ENCODE measurements at places on chromosomes 6 and 20.

DNA sequence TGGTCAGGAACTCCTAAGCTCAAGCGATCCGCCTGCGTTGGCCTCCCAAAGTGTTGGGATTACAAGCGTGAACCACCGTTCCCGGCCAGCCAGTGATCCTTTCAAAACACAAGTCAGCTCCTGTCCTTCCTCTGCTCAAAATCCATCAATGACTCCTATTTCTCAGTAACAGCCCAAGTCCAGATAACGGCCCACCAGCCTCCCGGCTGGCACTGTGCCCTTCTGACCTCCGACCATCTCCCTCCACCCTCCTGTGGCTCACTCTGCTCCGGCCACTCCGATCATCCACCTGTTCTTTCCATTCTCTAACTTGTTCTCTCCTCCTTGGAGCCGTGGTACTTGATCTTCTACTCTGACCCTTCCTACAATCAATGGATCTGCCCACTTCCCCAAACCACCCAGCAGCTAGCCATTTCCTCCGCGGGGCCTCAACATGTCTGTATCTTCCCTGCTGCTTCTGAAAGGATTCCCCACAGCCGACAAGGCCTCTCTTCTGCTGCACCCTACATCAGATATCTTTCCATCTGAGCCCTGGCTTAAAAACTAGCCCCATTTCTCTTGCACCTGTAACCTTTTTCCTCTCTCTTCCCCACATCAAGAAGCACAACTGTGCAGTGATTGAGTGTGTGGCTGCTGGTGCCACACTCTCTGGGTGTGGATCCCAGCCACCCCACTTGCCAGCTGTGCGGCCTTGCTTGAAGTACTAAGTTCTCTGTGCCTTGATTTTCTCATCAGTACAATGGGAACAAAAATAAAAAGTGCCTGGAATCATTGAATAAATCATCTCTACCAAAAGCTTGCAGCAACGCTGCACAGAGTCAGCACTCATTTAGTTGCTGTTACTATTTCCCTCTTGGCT is 6.1 kb upstream of the ZMYND8 start:
- no peak for DNase-seq

- no peak for DNase-seq
These were observed 29.3 kb downstream of the KAT14 start for GRCh38 chr20:18166950-18167349.

DNA sequence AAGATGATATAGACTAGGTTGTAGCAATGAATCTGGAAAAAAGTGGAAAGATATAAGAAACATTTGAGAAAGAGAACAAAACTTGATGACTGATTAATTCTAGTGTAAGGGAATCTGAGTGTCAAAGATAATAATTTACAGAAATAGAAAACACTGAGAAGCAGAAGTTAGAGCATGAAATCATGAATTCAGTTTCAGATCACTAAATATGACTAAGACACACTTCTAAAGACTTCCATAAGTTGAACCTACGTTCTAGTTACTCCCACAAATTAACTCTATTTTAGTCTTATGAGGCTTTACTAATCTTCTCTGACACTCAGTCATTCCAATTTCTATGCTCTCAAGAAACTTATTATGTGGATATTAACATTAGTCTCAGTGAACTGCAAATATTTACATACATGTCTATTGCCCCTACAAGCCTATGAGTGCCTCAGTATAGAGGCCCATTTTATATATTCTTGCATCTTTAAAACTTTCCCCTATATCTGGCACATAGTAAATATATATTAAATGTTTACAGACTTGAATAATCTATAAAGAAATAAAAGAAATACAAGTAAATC is 30.4 kb downstream of the IBTK start:
- DNase-seq = no peak

GRCh38 chr20:50345712-50346373 is 155.2 kb downstream of the CEBPB start:
- DNase-seq = no peak

- DNase-seq = peak; percentile 96
These were observed at the start of gene DNAJC5 for GRCh38 chr20:63894358-63895201. TSS of gene DNAJC5 (plus strand) at chr20:63895126. CDS start at chr20:63928346, 33,220 bp downstream.

DNA sequence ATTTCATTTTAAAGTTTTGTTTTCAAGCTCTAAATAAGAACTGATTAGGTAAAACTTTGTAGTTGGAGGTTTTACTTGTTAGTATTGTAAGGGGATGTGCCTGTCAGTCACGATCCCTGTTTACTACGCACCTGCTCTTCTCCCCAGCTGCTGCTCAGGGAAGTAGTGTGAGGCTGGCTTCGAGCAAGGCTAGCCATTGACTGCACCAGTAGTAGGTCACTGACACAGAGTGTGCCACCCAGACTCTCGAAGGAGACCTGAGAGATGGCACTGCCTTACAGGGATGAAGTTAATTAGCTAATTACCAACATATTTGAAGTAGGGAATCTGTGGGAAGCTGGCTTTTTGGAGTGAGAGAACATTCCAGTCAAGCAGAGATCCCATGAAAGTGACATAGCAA is 89.2 kb downstream of the DNAH8 start:
- no peak for DNase-seq

DNA sequence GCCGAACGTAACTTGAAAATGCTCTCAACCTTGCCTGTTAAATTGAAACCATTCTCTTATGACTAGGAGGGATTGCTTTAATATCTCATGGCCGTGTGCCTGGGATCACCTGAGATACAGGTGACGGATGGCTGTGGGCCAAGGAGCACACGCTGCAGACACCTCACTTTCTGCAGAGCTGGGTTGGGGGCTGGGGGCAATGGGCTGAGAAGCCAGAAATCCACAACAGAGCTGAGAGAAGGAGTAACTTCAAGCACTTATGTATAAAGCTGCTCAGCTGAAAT is 170.9 kb downstream of the DTNBP1 start:
- no peak for DNase-seq

GRCh38 chr6:134732763-134733162 is 217.1 kb downstream of the ALDH8A1 start:
- DNase-seq = no peak

DNA sequence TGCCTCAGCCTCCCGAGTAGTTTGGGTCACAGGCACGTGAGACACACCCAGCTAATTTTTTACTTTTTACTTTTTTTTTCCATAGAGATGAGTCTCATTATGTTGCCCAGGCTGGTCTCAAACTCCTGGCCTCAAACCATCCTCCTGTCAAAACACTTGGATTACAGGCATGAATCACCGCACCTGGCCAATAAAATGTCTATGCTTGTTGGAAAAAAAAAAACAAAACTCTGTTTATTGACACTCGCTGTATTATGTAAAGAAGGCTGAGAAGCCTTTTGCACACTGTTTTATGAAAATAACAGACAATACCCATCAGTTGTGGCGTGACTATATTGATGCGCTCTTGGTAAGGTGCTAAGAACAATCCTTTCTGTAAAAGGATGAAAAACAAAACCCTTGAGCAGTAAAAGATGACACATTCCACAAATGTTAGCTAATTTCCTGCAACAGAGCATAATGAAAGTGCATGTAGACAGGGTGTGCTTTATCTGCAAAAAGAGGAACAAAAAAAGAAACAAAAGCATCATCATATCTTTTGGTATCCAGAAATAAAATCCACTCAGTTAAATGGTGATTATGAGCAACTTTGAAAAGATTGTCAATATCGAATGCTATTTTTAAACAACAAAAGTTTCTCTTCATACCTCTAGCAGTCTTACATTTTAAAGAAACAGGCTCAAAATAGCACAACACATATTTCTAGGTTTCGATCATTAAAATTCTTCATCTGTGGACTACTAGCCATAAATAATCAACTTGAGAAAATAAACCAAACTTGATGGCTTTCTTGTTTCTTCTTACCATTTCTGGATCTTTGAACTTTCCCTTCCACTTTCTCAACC is 108.3 kb upstream of the PHACTR1 start:
- DNase-seq = no peak

GRCh38 chr6:90177544-90178383 is 118.9 kb downstream of the BACH2 start:
- DNase-seq = no peak

GRCh38 chr20:47487175-47487917 is 14.3 kb upstream of the NCOA3 start:
- no peak for DNase-seq

GRCh38 chr6:42629845-42630244 is 66.0 kb downstream of the UBR2 start:
- no peak for DNase-seq

DNA sequence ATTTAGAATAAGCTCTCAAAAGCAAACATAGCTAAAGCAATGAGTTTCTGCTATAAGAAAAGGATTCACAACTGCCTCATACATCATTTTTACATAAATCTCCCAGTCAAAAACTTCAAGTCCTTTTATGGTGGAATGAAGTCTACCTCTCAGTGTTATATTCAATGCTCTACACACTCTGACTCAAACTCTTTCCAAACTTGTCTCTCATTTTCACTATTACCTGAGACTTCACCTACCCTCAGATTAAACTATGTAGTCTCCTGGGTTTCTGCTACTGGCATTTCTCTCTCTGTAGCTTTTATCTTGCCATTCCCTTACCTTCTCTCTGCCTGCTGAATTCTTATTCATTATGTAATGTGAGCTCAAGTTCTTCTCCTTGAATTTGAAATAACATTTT is 11.4 kb downstream of the KIAA0408 start:
- no peak for DNase-seq

DNA sequence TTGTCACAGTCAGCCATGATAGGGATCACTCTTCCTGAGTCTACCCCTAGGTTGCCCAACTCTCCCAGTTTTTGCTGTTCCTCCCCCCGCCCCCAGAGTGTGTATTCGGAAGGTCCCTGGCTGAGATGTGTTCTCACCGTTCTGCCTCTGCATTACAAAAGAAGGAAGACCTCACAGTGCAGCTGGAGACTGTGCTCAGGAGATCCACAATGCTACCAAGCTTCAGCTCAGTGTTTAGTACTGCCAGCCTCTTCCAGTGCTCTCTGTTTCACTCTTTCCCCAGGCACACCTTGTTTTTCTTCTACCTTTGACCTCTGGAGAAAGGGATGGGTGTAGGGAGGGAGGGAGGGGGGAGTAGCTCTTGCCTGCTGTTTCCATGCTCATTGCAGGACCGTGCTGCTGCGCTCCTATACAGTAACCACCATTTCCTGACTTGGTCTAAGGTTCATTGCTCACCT is 13.4 kb upstream of the MOCS1 start:
- DNase-seq = no peak

GRCh38 chr6:147065786-147066185 is 138.4 kb upstream of the STXBP5 start:
- DNase-seq = no peak

- DNase-seq = no peak
These were observed 24.5 kb upstream of the RTF2 start for GRCh38 chr20:56443654-56444540.

- DNase-seq = no peak
These were observed 332.3 kb downstream of the ZFAND3 start for GRCh38 chr6:38151580-38152500.

DNA sequence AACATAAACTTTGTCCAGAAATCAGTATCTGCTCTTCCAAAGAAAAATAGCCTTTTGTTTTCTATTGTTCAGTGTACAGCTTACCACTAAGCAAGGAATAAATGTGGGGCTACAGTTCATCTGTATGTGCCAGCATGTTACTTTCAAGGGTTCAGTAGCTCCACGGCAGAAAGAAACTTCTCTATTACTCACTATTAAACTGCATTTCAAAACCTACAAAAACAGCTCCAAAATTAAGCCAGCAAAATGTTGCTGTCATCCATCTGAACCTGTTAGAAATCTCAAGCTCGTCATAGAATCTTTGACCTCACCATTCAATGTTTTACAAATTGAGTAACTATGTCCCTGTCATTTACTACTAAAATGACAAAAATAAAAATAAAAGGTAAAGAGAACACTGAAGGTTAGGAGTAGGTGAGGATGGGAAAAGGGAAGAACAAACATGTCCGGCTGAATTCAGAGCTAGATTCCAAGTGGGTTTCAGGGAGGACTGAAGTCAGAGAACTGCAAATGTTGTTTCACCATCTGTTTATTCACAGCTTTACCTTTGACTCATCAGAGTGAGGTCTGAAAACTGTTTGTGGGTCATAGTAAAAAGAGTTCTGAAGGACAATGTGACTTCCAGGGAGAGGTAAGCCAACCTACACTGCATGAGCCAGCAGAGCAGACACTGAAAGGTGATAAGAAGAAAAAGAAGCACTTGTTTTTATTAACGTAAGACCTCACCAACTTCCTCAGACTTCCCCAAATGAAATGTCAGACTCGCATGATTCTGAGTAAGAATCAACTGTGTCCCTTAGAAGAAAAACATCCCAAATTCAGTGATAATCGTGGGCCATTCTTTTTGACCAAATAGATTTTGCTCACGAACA is 62.0 kb downstream of the ATXN1 start:
- no peak for DNase-seq

DNA sequence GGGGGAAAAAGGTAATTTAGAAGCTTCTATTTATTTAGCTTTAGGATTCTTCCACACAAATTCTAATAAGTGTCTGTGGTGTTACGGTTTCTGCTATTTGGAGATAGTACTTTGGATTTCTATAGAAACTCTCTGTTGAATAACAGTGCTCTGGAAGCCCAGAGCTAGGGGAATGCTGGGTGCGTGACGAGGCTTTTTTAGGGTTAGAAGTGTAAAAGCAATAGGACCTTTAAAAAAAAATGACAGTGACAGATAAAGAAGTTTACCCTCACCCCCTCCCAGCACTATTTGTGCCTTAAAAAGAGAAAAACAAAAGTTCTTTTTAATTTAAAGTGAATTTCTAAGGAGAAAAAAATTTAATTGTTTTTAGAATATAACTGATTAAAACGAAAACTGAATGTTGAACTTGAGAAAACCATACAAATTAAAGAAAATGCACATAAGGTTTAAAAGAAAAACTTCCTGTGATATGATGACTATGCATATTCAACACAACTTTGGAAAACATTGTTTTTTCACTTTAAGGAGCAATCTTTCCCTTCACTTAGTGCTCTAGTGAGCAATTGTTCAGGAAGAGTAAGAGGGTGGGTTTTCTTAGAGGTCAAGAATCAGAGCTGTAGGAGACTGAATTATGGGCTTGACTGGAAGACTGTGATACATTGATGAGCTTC is 89.6 kb upstream of the RIPOR2 start:
- DNase-seq = no peak

DNA sequence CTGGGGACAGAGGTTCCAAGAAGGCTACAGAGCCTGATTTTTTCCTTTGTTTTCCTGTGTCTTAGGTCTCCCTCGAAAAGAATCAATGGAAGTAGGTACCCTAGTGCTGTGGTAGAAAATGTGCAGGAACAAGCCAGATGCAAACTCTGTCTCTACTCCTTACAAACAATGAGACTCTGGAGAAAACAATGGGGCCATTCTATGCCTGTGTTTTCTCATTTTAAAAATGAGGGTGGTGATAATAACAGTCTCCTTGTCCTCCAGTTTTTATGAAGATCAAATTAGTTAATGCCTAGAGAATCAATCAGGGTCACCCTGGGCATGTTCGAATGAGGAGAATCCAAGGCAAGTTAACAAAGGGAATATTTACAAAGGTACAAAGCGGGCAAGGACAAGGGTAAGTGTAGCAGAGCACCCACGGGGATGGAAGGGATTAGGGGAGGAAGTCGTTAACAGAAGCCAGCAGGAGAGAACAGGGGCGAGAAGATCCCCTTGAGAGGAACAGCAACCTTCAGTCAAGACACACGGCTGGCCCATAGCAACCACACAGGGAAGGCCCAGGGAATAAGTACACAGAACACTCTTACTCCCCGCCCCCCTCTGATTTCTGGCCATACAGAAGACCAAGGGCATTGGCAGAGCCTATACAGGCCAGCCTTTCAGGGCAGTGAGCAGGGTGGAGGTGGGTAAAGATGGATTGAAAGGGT is 342.8 kb downstream of the PTPRT start:
- no peak for DNase-seq

- DNase-seq = no peak
These were observed 1.6 kb upstream of the ARMC2 start for GRCh38 chr6:108846628-108847027.

Data from body of pancreas (tissue), 4 donors.